ENCODE measurements at places on chromosomes 6 and 20.

GRCh38 chr20:22688485-22688884 lies 104.1 kb upstream of the FOXA2 start:
- no peak for DNase-seq

DNA sequence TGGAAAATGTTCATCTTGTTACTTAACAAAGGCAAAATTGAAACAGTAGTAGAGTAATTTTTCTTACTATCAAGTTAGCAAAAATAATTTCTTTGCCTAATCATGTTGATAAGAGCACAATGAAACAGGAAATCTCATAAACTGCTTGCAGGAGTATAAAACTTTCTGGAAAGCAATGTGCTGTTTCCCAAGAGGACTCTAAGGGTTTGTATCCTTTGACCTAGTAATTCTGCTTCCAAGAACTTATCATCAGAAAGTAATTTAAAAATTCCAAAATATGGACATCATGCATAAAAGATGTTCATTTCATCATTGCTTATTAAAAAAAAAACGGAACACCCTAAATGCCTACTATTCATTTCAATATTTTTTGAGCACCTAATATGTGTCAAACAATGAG lies 46.1 kb upstream of the TNFAIP3 start:
- DNase-seq: no peak

- DNase-seq: no peak
Observed at GRCh38 chr20:51826372-51826771, 24.1 kb upstream of the SALL4 start.

DNA sequence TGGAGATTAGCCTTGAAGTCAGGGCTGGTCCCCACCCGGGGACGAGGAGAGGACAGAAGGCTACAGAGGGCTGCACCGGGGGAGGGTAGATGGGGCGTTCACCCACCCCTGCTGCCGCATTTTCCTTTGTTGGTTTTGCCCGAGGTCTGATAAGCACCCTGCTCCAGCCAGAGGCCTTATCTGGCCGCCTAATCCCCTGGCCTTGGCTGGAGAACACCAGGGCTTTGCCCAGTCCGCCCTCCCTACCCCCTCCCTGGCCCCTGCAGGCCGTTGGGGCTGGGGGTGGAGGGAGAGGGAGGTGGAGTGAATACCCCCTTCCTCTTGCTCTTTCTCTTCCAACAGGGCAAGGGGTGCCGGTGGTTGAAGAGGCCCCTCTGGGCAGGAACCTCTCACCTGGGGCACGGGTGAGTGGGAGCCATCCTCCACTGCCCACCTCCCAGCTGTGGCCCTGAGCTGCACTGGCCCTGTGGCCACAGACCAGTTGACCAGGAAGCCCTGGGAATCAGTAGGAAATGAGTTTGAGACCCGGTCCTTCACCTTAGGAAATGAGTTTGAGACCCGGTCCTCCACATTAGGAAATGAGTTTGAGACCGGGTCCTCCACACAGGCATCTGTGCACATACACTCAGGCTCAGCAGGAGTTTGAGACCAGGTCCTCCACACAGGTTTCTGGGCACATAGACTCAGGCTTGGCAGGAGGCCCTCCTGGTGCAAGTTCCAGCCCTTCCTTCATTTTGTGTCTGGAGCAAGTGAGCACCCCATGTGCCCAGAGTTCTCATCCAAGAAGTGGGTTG lies 12.0 kb upstream of the GATA5 start:
- no peak for DNase-seq

GRCh38 chr20:47204008-47204849 lies 152.3 kb downstream of the ZMYND8 start:
- no peak for DNase-seq

DNA sequence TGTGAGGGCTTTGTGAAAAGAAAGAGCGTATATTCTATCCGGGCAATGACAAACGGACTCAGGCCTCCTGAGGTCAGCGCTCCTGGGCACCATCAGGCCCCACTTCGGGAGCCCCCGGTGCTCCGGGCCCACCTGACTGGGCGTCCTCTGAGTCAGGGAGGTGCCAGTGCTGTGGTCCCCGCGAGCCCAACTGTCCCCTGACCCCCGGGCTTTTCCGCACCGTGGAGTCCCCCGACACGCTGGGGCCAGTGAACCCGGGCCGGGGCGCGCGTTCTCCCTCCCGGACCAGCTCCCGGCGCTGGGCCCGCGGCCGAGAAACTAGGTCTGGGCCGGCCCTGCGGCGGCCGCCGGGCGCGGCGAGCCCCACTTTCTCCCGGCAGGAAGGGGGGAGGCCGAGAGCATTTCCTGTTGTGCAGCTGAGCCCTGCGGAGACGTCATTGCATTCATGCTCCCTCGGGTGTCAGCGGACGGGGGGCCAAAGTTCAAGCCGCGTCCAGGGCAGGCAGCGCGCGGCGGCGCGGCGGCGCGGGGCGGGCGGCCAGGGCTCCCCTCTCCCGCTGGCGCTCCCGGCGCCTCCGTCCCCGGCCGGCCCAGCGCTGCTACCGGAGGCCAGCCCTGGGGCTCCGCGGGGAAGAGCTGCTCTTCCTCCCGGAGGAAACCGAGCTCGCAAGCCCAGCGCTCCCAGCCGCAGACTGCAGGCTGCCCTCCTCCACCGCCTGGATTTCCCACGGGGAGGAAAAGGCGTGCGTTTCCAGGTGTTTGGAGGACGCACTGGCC lies 18.3 kb downstream of the HIVEP2 start:
- peak; percentile 34 for DNase-seq

DNA sequence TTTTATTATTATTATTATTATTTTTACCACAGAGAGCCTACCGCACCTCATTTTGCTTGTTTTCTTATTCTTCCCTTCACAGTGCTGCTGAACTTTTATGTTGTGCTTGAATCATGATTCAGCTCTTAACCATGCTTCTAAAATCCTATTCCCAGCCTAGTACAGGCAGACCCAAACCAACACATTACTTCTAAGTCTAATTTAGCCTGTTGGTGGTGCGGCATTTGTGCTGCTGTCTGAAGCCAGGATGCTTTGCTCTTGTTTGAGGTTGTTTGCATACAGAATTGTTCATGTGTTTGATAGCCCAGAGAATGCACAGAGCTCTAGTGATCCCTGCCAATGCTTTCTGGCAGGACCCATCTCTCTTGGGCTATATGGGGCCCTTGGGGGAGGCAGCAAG lies 213.5 kb upstream of the KCNG1 start:
- DNase-seq: no peak

DNA sequence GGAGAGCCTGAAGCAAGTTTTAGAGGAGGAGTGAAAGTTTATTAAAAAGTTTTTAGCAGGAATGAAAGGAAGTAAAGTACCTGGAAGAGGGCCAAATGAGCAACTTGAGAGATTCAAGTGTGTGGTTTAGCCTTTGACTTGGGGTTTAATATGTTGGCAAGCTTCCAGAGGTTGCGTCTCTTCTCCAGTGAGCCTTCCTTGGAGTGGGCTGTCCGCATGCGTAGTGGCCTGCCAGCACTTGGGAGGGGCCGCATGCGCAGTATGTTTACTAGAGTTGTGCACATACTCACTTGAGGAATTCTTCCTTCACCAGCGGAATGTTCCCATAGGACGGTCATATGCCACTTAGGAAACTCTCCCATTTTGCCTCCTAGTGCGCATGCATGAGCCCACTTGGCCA lies 235.2 kb downstream of the ALDH8A1 start:
- DNase-seq: no peak

- no peak for DNase-seq
Observed at GRCh38 chr6:24484657-24485323, 4.6 kb downstream of the GPLD1 start.

GRCh38 chr20:5719861-5720403 lies 30.3 kb upstream of the SHLD1 start:
- DNase-seq: no peak

DNA sequence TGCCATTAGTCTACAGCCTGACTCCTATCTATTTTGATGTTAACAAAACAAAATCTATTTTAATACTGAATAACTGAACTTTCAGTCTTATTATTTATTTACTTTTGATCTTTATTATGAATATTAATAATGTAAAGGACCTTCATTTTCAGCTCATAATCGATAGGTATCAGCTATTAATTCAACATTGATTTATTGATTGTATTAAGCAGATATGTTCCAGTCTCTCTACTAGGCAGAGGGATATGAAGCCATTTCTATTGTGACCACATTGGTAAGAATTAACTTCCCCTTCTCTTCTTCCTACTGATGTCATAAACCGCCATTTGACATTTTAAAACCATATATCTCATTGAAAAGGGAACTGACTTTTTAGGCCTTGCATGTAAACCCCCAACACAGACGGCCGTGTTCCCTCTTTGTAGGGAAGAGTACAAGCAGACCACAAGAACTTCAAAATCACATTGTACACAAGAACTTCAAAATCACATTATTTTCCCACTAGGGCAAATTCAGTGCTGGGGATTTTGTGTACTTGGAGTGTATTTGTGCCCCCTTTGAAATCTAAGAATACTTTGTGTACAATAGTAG lies 69.5 kb upstream of the FABP7 start:
- no peak for DNase-seq

DNA sequence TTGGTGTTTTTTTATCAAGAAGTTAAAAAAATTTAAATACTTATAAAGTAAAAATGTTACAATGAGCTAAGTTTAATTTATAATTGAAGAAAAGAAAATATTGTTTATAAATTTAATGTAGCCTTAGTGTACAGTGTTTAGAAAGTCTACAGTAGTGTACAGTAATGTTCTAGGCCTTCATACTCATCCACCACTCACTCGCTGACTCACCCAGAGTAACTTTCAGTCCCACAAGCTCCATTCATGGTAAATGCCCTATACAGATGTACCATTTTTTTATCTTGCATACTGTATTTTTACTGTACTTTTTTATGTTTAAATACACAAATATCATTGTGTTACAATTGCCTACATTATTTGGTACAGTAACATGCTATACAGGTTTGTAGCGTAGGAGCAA lies 26.0 kb downstream of the HTR1E start:
- DNase-seq: no peak

- DNase-seq: no peak
Observed at GRCh38 chr6:133877116-133877515, 11.8 kb upstream of the TCF21 start.

- no peak for DNase-seq
Observed at GRCh38 chr20:26218301-26218700, 521.6 kb upstream of the ZNF337 start.

DNA sequence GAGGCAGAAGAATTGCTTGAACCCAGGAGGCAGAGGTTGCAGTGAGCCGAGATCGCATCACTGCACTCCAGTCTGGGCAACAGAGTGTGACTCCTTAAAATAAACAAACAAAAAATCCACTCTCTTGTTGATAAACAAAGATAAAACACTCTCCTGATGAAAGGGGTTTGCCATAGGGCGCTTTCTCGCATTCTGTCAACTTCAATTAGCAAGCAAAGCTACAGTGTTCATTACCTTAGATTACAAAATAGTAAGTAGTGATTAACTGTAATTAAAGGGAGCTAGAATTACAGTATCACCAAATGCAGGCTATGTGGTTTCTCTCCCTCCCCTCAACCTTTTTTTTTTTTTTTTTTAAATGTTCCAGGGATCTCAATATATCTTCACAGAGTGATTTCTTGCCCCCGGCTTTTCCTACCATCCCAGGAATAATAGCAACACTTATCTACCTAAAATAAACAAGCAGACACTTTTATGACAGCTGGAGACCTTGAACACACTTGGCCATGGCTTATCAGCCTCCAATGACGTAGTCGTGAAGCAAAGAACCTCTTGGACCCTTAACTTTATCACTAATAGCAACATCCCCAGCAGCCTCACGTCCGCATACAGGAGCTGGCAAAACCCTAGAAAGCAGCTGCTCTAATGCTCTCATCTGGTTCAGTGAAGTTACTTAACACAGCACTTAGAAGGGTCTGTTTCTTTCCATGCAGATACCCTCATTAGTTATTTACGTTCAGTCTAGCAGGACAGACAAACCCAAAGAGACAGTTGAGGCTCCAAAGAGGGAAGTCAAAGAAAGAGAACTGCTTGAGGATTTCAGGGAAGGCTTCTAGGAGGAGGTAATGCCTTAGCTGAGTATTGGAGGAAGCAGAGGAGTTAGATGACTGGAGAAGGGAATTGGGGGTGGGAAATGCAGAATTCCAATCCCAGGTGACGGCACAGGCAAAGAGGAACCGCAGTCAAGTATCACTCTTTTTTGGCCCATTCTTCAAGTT lies 37.9 kb upstream of the NEDD9 start:
- DNase-seq: no peak

DNA sequence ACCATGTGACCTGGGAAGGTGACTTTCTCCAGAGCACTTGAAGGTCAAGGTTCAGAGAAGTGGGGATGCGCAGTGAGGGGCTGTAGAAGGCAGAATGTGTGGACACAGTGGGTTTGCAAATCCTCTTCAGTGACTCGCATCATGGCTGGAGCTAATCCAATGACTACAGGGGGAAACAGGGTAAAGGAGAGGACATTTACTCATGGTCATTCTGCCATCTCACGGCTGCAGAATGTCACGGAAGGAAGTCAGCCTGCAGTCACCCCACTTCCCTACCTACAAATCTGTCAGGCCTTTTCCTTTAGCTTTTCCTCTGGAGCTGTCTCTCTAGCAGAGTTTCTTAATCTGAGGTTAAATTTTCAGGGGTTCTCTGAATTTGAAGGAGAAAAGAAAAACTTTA lies 337.6 kb downstream of the CDC5L start:
- no peak for DNase-seq

Data from stimulated activated CD8-positive, alpha-beta memory T cell treated with anti-CD3 and anti-CD28 coated beads, Interleukin-15, amount 100 ng/mL, for 1 hour (primary cell).